ENCODE measurements at places on chromosomes 4 and X. TPM values are rescaled to one million over a fixed set of nuclear protein-coding genes. Genes with fewer than 3 reads are reported as not detected.
A peak's percentile ranks its signal among the peaks of the same experiment; 100 is the strongest.

TMPRSS11F gene
- not detected for total RNA-seq

DNA sequence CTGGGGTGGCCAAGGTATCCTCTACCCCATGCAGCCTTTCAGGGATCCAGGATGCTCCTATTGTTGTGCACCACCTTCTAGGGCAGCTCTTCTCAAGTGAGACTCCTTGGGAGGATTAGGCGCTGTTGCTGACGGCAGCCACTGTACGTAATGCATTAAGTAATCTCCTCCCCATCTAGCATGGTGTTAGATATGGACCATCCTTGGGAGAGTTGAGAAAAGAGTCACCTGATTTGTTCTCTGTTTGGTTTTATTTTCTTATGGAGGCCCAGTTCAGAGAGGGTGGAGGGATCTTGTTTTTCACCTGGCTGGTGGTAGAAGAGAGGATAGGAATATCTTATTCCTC, 46.4 kb downstream of the GYG2 start:
- DNase-seq: no peak

GRCh38 chrX:87140800-87141483, 376.7 kb upstream of the KLHL4 start:
- no peak for DNase-seq

NPY2R gene
- 0.62 TPM for total RNA-seq

CFI gene
- not detected for total RNA-seq

GRCh38 chr4:3612934-3613333, 80.7 kb upstream of the LRPAP1 start:
- DNase-seq: no peak

DNA sequence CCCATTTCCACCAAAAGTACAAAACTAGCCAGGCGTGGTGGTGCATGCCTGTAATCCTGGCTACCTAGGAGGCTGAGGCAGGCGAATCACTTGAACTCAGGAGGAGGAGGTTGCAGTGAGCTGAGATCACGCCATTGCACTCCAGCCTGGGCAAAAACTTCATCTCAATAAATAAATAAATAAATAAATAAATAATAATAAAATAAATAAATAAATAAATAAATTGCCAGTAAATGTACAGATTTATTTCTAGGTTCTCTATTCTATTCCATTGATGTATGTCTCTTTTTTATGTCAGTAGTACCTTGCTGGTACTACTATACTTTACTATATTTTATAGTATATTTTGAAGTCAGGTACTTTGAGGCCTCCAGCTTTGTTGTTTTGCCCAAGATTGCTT, 43.7 kb downstream of the MAGEC1 start:
- DNase-seq: no peak

DNA sequence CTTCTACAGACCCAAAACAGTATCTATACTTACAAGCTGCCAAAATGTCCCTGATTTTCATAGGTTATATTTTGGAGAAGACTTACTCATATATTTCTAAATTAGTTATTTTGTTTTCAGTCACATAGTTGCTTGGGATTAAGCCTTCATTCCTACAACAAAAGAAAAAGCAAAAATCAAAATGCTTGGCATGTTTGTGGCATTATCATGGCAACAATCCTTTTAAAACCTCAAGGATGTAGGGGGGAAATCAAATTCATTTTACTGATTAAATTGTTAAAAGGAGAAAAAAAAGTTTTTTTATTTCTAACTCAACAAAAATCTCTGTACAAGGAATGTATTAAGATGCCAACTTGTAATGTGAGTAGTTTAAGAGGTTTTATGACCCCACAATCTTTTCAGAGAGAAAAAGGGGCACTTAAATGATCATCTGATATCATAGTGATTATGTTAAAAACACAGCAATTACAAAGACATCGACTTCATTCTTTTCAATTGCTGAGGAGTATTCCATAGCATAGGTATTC, 23.5 kb downstream of the TXK start:
- no peak for DNase-seq

- DNase-seq: peak; percentile 91
Measured at GRCh38 chr4:102263024-102263787, 82.1 kb downstream of the SLC39A8 start.

GRCh38 chrX:129723511-129723910, 15.3 kb upstream of the XPNPEP2 start:
- DNase-seq: no peak

WDR1 gene
- total RNA-seq: 300 TPM

DNA sequence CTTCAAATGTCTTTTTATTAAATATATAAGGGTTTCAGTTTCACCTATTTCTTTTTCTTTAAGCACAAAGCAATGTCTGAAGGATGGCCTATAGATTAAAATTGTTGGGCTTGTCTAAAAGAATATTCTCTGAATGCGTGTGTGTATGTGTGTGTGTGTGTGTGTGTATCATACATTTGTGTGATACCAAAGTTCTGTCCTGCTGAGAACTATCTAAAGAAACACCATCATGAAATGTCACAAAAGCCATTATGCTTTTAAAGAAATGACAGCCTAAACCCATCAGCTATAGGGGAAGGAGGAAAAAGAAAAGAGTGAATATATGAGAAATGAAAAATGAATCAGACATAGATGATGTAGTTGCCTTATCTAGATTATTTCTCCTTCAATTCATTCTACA, 1501.5 kb upstream of the TENM3 start:
- no peak for DNase-seq

SLC10A7 gene
- total RNA-seq: 9.2 TPM

ZNF185 gene
- total RNA-seq: not detected

DNA sequence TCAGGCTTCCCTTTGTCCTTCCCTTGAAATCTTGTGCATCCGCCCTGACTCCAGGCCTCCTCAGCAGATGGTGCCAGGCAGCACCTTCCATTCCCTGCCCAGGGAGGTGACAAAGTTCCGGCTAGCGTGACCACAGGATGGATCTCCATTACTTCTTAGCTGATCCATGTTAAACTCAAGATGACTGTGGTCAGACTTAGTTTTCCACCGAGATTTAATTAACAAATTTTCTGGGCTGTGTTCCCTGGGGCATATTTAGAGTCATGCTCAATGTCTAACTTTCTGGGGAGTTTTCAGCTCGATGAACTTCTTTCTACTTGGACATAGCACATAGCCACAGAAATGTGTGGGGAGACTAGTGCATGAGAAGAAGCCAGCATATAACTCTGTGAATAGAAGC, 215.1 kb upstream of the SFRP2 start:
- DNase-seq: no peak

CSAG1 gene
- not detected for total RNA-seq

DNA sequence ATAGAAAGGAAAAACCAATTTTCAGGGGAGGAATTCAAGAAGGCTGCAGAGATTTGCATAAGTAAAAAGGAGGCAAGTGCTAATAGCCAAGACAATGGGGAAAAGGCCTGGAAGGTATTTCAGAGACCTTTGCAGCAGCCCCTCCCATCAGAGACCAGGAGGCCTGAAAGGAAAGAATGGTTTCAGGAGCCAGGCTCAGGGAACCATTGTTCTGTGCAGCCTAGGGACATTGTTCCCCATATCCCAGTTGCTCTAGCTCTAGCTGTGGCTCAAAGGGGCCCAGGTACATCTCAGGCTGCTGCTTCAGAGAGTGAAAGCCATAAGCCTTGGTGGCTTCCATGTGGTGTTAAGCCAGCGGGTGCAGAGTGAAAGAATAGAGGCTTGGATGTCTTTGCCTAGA, 24.0 kb downstream of the NAP1L3 start:
- no peak for DNase-seq

OTUD6A gene
- not detected for total RNA-seq

HPSE gene
- total RNA-seq: 1.3 TPM

- DNase-seq: no peak
Measured at GRCh38 chrX:131317326-131317725, 28.2 kb upstream of the IGSF1 start.

DNA sequence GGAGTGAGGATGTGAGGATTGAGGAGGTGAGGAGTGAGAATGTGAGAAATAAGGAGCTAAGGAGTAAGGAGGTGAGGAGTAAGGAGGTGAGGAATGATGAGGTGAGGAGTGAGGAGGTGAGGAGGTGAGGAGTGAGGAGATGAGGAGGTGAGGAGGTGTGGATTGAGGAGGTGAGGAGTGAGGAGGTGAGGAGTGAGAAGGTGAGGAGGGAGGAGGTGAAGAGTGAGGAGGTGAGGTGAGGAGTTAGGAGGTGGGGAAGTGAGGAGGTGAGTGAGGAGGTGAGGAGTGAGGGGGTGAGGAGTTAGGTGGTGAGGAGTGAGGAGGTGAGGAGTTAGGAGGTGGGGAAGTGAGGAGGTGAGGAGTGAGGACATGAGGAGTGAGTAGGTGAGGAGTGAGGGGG, 74.8 kb upstream of the MXD4 start:
- no peak for DNase-seq

DNA sequence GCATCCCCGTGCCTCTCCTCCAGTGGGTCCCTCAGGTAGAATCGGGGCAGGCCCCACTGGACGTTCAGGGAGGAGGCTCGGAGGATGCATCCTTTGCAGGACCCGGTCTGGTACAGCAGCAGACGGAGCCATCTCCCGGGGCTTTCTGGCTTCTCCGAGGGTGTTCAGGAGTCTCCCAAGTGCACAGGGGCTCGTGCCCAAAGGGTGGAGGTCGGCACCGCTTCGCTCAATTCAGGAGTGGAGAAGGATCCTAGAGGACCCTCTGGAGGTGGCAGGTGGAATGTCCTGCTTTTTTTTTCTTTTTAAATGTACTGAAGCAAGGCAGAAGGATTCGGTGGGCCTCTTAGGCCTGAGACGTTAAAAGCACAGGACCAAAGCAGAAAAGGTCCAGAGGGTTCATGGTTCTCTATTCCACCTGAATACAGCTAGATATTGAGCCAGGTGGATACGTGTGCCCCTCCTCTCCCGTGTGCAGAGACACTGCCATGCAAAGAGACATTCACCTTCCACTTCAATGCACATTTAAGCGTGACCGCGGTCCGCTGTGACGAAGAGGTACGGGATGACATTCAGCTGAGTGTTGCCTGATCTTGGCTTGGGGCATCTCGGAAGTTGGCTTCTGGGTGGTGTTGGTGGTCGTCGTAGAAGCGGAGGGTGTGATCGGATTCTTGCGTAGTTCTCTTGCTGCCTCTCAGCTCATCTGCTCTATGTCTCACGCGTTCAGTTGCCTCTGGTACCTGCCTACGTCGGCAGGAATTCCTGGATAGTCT, 281.2 kb upstream of the AGTR2 start:
- no peak for DNase-seq
